Naive thymus-derived CD8-positive, alpha-beta T cell (primary cell): ENCODE measurements at places on chromosomes 7 and 10.
A peak's percentile ranks its signal among the peaks of the same experiment; 100 is the strongest.

GRCh38 chr10:83806717-83807116, 332.6 kb upstream of the GHITM start:
- no peaks in the 10 kb centered on the region for H3K36me3 ChIP-seq
- no peaks in the 10 kb centered on the region for H3K4me1 ChIP-seq
- DNase-seq, result no peak
- H3K4me3 ChIP-seq, result no peak overlapping the region
- H3K27ac ChIP-seq, result no peak overlapping the region
- peaks cover 7% of the 10 kb centered on the region for H3K27me3 ChIP-seq

GRCh38 chr7:101017064-101017777, 2.7 kb upstream of the MUC17 start:
- peaks cover 14% of the 10 kb centered on the region for H3K4me1 ChIP-seq
- peak; percentile 53 for DNase-seq
- H3K36me3 ChIP-seq, result no peaks in the 10 kb centered on the region
- H3K27me3 ChIP-seq, result peaks cover 7% of the 10 kb centered on the region

GRCh38 chr10:35004651-35005050, 85.5 kb downstream of the CUL2 start:
- no peaks in the 10 kb centered on the region for H3K27me3 ChIP-seq
- DNase-seq, result no peak
- no peaks in the 10 kb centered on the region for H3K4me1 ChIP-seq
- H3K27ac ChIP-seq, result no peak overlapping the region
- H3K36me3 ChIP-seq, result no peaks in the 10 kb centered on the region
- H3K4me3 ChIP-seq, result no peak overlapping the region

GRCh38 chr10:69124563-69125268, 738 bp downstream of the VPS26A start:
- H3K27ac ChIP-seq, result peak overlapping the region; percentile 90
- DNase-seq, result peak; percentile 46
- peak overlapping the region; percentile 95 for H3K4me3 ChIP-seq

DNA sequence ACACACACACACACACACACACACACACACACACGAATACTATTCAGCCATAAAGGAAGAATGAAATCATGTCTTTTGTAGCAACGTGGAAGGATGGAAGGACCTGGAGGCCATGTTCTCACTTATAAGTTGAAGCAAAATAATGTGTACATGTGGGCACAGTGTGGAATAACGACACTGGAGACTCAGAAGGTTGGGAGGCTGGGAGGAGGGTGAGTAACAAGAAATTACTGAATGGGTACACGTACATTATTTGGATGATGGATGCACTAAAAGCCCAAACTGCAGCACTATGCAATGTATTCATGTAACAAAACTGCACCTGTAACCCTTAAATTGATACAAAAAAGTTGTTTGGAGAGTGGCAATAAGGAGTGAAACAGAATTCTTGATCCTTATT, 32.1 kb downstream of the KMT2C start:
- peaks cover 18% of the 10 kb centered on the region for H3K4me1 ChIP-seq
- no peak for DNase-seq
- peaks cover 12% of the 10 kb centered on the region for H3K36me3 ChIP-seq
- H3K27ac ChIP-seq, result no peak overlapping the region
- no peaks in the 10 kb centered on the region for H3K27me3 ChIP-seq
- H3K4me3 ChIP-seq, result no peak overlapping the region

GRCh38 chr10:122021828-122022227, 32.9 kb downstream of the TACC2 start:
- no peak for DNase-seq
- no peaks in the 10 kb centered on the region for H3K27me3 ChIP-seq
- no peak overlapping the region for H3K27ac ChIP-seq
- no peak overlapping the region for H3K4me3 ChIP-seq
- no peaks in the 10 kb centered on the region for H3K36me3 ChIP-seq

DNA sequence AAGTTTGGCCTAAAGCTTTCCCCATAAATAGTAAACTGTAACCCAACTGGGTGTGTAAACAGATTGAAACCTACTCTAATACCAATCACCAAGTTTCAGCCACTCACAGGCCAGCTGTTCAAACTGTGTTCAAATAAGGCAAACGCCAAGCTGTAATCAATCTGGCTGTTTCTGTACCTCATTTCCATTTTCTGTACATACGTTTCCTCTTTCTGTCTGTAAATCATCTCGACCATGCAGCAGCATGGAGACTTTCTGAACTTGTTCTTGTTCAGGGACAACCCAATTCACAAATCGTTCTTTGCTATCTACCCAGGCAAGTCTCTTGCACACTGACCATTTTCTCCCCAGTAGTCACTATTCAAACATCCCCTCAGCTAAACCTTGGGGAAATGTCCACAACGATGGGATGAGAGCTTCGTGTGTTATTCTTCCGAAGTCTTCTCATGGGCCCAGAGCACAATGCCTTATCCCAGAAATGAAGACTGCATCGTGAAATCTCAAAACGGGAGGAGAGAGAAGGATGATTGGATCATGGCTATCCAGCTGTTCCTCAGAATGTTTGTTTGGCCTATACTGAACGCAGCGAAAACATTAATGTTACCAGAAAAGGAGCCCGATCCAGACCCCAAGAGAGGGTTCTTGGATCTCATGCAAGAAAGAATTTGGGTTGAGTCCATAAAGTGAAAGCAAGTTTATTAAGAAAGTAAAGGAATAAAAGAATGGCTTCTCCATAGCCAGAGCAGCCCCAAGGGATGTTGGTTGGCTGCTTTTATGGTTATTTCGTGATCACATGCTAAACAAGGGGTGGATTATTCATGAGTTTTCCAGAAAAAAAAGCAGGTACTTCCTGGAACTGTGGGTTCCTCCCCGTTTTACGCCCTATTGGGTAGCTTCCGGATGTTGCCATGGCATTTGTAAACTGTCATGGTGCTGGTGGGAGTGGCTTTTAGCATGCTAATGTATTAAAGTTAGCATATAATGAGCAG, 86.2 kb downstream of the SLC16A9 start:
- H3K27ac ChIP-seq, result no peak overlapping the region
- H3K27me3 ChIP-seq, result no peaks in the 10 kb centered on the region
- no peak for DNase-seq
- no peak overlapping the region for H3K4me3 ChIP-seq
- H3K36me3 ChIP-seq, result no peaks in the 10 kb centered on the region
- H3K4me1 ChIP-seq, result peaks cover 2% of the 10 kb centered on the region

- no peak overlapping the region for H3K27ac ChIP-seq
- no peaks in the 10 kb centered on the region for H3K36me3 ChIP-seq
- no peaks in the 10 kb centered on the region for H3K4me1 ChIP-seq
- H3K4me3 ChIP-seq, result no peak overlapping the region
- DNase-seq, result no peak
Measured at GRCh38 chr10:95821720-95822119, 65.8 kb downstream of the ENTPD1 start.

DNA sequence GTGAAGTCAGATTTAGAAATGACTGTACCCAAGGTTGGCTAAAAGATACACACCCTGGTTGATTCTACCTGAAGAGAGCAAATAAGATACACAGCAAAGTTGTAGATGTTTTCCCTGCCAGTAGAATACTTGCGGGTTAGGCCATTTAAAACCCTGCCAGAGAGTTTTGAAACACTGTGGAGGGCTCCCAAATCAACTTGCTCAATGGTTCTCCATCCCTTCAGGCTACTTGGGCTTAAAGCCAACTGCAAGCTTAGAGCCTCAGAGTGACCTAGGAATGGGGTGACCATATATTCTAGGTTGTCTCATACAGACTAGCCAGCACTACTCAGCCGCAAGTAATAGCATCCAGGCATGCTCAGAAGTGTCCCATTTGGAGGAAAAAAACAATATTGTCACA, 10.0 kb downstream of the CAV1 start:
- no peak for DNase-seq
- H3K4me3 ChIP-seq, result no peak overlapping the region
- no peaks in the 10 kb centered on the region for H3K4me1 ChIP-seq
- no peak overlapping the region for H3K27ac ChIP-seq
- H3K36me3 ChIP-seq, result peaks cover 9% of the 10 kb centered on the region

DNA sequence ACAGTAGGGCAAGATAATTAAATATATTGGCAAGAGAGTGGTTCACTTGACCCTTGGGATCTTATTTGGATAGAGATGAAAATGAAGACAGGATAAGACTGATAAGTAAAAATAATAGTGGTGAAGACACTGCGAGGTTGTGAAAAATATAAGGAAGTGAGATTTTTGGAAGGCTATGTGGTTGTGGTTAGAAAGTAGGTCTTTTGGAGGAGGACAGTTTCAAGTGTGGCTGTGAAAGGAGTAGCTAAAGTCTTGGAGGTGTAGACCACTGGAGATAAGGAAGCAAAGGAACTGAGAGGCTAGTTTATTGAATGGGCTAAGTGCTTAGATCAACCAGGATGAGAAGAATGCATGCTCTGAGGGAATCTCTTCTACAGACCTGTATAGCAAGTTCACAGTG, 11.2 kb downstream of the MIOS start:
- DNase-seq, result no peak
- peaks cover 13% of the 10 kb centered on the region for H3K36me3 ChIP-seq
- H3K4me3 ChIP-seq, result no peak overlapping the region
- peaks cover 7% of the 10 kb centered on the region for H3K4me1 ChIP-seq
- no peak overlapping the region for H3K27ac ChIP-seq

DNA sequence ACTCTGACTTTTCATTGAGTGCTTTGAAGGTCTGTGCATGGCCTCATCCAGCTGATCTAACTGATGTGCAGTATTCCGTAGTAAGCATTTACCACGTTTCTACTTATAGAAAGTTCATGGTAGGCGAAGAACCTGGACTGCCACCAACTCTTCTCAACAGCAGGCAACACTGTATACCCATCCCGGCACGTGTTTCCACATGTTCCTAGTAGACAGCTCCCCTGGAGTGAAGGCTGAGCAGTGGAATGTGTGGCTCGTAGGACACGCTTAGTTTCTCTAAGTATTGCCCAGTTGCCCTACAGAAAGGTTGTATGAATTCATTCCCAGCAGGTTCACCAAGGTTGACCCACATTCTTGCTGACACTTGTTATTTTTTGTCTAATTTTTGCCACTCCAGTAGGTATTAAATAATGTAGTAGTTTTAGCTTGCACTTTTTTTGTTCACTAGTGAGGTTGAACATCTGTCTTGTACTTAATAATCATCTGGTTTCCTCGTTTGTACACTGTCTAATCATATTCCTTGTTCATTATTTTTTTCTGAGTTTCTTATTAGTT, 15.2 kb downstream of the PROSER2 start:
- H3K27ac ChIP-seq, result no peak overlapping the region
- DNase-seq, result no peak
- no peak overlapping the region for H3K4me3 ChIP-seq

- H3K27me3 ChIP-seq, result no peaks in the 10 kb centered on the region
- no peak overlapping the region for H3K4me3 ChIP-seq
- no peak for DNase-seq
- H3K36me3 ChIP-seq, result peaks cover 22% of the 10 kb centered on the region
Measured at GRCh38 chr10:112509558-112510291, 62.7 kb downstream of the VTI1A start.

DNA sequence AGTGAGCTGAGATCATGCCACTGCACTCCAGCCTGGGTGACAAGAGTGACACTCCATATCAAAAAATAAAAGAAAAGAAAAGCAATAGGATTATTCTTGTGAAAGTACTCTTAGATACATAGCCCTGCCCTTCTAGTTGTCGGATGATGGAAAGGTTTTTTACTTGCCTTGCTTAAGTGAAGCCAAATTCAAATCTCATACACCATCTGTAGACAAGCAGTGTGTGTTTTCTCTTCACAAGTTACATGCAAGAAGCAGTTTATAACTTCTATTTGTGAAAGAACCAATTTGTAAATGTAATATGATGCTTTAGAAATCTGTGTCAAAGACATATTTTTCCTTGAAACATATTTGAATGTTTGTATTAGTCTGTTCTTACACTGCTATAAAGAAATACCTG, 15.8 kb upstream of the MPP7 start:
- no peak overlapping the region for H3K4me3 ChIP-seq
- peaks cover 20% of the 10 kb centered on the region for H3K4me1 ChIP-seq
- no peaks in the 10 kb centered on the region for H3K27me3 ChIP-seq
- H3K36me3 ChIP-seq, result peaks cover 29% of the 10 kb centered on the region
